NCI-H748 treated with DMSO at 0.1 percent for 48 hours (cell line): ENCODE measurements at places on chromosomes 1 and 21.

GRCh38 chr1:85580872-85581801 is 576 bp downstream of the CCN1 start:
- peak; percentile 60 for DNase-seq

- no peak for DNase-seq
Observed at GRCh38 chr21:33061233-33061632, 8.7 kb upstream of the OLIG1 start.

GRCh38 chr1:210541680-210542358 is 213.1 kb downstream of the HHAT start:
- no peak for DNase-seq

DNA sequence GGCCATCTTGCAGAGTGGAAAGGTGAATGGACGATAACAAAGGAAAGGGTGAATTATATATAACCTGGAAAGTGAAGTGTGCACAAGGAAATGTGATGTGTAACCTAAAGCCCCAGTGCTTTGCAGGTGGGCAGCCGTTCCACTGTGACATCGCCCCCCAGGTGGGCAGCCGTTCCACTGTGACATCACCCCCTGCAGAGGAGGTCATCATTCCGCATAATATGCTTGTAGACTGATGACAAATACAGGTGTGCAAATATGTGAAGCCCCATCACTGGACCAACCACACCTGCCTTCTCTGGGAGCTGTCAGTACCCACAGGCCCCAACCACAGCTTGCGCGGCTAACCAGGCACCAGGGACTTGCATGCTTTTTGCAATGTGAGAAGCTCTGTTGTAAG is 4.7 kb upstream of the ZNF496 start:
- DNase-seq: peak; percentile 47

DNA sequence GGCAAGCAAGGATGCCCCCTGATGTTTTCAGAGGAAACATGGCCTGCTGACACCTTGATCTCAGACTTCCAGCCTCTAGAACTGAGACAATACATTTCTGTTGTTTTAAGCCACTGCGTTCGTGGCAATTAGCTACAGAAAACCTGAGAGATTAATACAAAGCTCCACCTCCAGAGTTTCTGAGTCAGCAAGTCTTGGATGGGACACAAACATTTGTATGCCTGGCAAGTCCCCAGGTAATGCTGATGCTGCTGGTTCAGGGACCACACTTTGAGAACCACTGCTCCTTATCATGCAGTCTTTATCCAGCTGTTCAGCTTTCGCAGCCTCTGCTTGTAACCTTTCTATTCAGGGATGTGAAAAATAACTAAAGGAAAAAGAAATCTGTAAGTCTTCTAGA is 565.7 kb upstream of the PLXNA2 start:
- no peak for DNase-seq

DNA sequence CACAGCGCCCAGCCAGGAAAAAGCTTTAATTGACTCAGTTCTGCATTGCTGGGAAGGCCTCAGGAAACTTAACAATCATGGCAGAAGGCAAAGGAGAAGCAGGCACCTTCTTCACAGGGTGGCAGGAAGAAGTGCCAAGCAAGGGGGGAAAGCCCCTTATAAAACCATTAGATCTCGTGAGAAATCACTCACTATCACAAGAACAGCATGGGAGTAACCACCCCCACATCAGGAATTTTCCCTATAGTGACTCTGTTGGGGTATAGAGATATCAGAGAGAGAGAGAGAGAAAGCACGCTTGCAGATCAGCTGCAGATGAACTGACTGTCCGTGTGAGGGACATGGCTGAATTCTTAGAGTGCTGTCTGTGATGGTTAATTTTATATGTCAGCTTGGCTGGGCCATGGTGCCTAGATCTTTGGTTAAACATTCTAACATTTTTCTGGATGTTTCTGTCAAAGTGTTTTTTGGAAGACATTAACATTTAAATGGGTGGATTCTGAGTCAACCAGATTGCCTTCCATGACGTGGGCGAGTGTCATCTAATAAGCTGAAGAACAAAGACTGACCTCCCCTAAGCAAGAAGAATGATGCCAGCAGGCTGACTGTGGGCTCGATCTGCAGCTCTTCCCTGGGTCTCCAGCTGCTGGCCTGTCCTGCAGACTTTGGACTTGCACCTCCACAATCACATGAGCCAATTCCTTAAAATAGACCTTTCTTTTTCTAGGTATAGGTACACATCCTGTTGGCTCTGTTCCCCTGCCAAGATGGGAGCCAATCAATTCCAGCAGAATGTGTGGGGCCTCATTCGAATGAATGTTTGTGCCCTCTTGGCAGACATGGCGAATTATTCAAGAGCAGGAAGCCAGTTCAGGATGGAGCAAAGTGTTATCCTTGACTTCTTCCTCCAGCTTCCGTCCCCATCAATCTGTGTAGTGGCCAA is 21.4 kb upstream of the CPT2 start:
- DNase-seq: no peak
